ENCODE measurements at places on chromosomes 3 and 15.

DNA sequence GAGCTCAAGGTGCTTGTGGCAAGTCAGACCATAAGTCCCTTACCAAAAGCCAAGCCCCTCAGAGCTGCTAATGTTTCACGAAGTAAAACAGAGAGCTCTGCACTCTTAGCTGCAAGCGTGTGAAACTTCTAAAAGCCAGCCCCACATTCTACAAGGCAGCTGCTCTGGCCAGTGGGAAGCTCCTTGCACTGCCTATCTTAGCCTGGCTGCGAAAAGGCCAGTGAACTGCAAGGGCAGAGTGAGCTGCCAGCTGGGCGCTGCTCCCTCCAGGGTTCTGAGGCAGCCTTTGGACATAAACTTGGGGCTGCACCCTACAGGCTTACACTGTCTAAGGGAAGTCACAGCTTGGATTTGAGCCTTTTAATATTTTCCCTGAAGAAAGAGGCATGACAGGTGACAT is 2.2 kb upstream of the MUSTN1 start:
- no peak for DNase-seq

DNA sequence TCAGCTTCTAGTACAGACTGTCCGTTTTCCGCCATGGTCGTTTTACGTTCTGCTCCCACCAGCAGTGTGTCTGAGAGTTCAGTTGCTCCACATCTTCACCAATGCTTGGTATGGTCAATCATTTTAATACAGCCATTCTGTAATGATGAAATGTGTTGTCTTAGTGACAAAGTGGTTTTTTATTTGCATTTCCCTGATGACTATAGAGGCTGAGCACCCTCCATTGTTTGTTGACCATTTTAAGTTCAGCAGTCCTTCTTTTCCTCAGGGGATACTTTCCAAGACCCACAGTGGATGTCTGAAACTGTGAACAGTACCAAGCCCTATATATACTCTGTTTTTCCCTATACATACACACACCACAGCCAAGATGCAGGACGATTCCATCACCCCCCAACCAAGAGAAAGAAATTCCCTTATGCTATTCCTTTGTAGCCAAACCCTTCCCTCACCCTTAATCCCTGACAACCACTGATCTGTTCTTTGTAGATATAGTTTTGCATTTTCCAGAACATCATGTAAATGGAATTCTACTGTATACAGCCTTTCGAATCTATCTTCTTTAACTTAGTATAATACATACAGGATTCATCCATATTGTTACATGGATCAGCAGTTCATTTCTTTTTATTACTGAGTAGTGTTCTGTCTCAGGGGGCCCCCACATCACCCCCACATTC is 55.9 kb downstream of the C3orf20 start:
- DNase-seq: no peak

DNA sequence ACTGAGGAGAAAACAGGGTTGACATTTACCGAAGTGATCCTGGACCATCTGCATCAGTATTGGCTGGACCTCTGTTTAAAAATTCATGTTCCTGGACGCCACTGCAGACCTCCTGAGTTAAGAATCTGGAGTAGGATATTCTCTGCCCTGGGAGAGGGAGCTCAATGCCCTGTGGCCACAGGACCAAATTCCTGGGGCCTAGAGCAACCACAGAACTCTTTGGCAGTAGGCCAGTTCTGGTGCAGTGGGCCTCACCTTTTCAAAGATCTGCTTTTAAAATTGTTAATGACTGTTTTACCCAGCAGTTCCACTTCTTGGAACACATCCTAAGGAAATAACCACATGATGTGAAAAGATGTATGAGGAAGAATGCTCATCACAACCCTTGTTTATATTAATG is 133.3 kb upstream of the ADPGK start:
- no peak for DNase-seq

- DNase-seq: no peak
Observed at GRCh38 chr3:149462581-149463011, 11.9 kb upstream of the TM4SF4 start.

DNA sequence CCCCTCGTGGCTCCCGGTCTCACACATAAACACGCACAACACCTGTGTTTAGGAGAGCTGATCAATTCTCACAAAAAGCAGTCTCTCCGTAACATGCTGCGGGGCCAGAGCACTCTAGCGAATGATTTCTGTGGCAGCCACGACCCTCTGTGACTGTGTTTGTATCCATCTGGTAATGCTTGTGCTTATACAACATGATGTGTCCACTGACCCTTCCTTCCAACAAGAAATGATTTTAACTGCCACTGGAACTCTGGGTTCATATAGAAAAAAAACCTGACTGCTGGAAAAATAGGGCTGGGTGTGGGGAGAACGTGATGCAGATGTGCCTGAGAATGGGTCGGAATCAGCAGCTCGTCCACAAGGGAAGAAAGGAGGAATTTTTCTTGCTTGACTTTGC is 410.2 kb downstream of the GAP43 start:
- no peak for DNase-seq

- no peak for DNase-seq
Observed at GRCh38 chr3:14322667-14323295, 79.6 kb upstream of the SLC6A6 start.

- DNase-seq: no peak
Observed at GRCh38 chr15:79474252-79474651, 42.1 kb downstream of the MINAR1 start.

GRCh38 chr3:160671231-160671630 is 5.7 kb upstream of the ARL14 start:
- no peak for DNase-seq

DNA sequence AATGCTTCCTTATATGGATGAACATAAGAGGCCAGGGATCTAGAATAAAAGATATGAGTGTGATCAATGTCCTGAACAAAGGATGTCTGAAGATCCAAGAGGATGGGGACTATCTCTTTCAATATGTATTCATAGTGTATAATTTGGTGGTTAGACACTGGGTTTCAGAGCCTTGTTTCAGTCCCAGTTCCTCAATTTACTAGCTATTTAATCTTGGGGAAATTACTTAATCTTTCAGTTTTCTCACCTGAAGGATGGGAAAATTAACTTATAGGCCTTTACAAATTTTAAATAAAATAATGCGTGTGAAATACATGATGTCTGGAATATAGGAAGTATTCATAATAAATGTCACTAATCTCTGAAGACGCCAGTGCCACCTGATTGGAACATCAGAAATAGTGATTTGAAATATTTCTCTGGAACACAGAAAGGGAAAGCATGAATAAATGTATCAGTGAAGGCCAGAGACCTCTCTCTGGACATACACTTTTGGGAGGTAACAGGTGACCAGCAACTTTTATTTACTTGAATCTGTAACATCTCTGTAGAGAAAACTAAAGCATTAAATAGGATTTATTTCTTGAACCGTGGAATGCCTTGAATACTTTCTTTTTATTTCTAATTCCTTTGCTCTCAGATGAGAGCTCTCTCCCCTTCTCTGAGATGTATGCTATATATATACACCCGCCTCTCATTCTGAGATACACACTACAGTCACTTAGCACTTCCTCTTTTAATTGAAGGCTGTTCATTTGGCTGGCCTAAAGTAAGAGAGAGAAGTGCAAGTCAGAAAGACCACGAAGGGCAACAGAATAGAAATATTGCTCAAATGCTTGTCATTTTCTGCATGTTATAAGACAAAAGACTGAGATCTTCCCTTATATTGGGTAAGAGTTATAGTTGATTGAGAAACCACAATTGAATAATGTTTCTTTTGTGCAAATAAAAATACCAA is 407.1 kb downstream of the LSAMP start:
- DNase-seq: peak; percentile 12

GRCh38 chr3:195860456-195860855 is 47.9 kb downstream of the TNK2 start:
- no peak for DNase-seq

- no peak for DNase-seq
Observed at GRCh38 chr15:55222588-55222987, 25.8 kb upstream of the RSL24D1 start.

DNA sequence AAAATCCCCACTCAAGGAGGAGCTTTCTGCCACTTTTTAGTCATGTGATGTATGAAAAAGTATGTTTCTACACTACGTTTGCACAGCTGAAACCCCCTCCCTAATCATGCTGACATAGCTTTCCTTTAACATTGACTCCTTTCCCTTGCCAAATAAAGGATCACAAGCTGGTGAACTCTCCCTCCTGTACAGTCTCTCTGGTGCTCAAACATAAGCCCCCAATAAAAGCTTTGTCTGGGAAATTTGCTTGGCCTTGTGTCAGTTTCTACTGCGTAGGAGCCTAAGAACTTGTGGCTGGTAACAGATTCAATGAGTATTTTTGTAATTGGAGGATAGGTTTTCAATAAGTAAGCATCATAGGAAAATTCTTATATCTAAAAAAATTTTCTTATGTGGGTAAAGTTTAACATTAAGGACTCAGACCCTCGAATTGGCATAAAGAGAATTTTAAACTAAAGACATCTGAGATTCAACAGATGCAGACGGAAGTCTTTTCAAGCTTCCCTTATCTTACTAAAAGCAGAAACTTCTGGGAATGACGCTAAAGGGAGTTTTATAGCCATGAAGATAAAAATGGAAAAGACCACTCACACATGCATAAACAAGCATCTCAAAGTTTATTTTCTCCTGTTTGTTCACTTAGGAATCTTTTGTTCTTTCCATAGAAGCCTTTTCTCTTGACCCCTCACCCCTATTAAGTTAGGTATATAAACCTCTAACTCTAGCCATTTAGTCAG is 44.1 kb upstream of the P2RY1 start:
- no peak for DNase-seq

DNA sequence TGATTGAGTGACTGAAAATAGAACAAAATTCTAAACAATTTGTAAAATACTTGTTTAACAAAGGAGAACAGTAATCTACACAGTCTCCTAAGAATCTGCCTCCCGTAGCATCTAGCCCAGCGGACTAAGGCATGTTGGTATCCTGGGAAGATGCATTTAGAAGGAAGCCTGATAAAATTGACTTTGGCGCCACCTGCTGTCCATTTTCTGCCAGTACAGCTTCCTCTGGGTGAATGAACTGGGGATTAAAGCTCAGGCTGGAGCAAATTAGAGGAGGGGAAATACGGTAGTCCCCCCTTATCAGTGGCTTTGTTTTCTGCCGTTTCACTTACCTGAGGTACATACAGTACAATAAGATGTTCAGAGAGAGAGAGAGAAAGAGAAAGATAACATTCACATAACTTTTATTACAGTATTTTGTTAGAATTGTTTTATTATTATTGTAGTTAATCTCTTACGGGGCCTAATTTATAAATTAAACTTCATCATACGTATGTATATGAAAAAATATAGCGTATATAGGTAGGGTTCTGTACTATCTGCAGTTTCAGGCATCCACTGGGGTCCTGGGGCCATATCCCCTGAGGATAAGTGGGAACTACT is 191.6 kb downstream of the GAP43 start:
- no peak for DNase-seq

DNA sequence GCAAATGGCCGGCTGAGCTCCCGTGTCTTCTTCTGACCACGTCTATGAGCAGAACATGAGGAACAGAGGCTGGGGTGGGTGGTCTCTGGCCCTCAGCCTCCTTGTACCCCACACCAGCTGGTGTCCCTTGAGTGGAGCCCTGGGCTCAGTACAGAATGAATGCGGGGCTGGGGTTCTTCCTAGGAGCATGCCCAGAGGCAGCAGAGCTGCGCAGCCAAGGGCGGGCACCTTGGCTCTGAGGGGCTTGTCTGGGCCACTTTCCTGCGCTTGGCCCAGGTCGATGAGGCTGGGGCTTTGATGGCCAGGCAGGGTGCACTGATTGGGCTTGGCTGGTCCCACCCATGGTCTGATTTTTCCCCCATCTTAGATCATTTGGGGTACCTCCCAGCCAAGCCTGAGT is 6.4 kb downstream of the SCN5A start:
- no peak for DNase-seq

- no peak for DNase-seq
Observed at GRCh38 chr3:114231616-114232015, 5.8 kb downstream of the ZNF80 start.

DNA sequence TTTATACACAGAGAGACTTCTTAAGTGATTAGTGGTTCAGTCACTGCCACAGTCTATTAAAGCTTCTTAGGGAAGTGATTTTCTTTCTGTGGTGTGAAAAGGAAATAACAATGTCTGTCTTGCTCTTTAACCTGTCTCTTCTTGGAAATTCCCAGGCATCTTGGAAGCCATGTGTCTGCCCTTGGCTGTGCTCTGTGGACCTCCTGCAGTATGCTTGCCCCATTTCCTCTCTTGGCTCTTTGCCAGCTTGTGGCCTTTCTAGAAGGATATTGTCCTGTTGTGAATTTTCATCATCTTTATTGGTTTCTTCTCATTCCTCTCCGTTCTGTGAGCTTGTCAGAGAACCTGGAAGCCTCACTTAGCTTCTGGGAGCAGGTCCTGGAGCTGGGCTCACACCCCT is 338.4 kb upstream of the C2CD4B start:
- DNase-seq: no peak

DNA sequence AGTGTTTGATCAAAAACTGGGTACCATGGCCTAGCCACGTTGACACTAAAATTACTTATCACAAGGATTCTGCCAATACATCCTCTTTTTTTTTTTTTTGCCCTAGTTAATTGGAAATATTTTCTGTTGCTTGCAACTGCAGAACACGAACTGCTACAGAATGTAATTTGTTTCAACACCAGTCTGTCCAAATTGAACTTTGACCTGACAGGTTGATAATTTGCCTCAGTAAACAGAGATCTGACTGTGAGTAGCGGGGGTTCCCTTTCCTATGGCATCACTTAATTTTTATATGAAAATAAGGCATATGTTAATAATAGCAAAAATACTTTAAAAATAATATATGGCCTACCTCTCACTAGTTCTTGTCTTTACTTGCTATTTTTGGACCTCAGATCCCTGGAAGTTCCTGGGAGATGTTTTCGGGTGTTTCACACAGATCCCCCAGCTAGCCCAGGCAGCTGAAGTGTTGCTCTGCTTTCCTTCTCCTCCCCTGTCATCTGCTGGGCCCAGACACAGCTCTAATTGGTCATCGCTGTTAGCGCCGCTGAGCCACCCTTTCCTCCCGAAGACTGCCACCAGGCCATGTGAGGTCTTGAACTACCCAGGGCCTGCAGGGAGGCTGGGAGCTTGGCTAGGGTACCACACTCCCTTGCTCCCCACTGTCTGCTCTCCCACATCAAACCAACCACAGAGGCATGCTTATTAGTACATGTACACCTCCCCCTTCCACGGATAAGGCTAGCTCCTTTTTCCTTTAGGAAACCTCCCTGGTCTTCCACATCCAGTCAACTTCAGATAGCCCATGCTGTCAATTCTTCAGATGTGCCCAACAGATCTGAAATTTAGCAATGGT is 89.8 kb upstream of the RNF7 start:
- no peak for DNase-seq

DNA sequence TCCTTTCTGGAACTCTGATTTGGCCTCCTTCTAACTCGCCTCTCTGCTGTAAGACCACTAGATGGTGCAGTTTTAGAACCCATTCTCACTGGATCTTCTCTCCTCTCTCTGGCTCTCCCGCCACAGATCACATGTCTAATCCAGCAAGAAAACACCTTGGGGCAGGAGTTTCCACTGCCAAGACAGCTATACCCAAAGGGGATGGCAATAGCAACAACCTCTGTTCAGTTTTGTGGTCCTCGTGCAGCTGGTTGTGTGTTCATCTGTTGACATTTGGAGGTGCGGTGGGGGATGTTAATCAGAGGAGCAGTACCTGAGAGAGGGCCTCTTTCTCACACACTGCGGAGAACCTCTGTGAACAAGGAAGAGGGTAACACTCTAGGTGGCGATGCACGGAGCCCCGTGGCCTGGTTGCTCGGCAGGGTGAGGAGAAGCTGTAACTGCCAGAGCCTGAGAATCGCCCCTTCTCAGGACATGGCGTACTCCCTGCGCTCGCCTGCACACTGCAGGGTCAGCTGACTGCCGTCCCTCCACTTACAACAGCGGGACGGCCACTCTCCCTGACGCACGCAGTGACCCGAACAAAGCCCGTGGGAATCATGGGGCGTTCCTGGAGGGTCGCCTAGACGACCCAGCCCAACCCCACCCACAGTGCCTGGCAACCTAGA is at the start of gene TEX55:
TEX55 (plus strand) TSS at position 666 of the 668 bp plus-strand sequence. CDS start 25 bp downstream, outside the sequence.
- peak; percentile 35 for DNase-seq

Measured in GM18507 (cell line).